ENCODE measurements at places on chromosomes 7 and 10. TPM values are rescaled to one million over a fixed set of nuclear protein-coding genes. Genes with fewer than 3 reads are reported as not detected.

Gene GIMAP8
- not detected for total RNA-seq

Gene NUTM2A
- total RNA-seq = not detected

Gene PNPLA8
- 17.0 TPM for total RNA-seq

Gene MEOX2
- total RNA-seq = not detected

Gene ASIC3
- 0.62 TPM for total RNA-seq

Gene STEAP4
- total RNA-seq = not detected

Gene SGCE
- total RNA-seq = 61.4 TPM

Gene GPC2
- 1.0 TPM for total RNA-seq

Gene HTR5A
- total RNA-seq = not detected

Gene SPDYE11
- total RNA-seq = not detected

Gene LIPM
- total RNA-seq = not detected

Gene NME8
- total RNA-seq = not detected

Gene CPXM2
- total RNA-seq = not detected

Gene EPO
- not detected for total RNA-seq

Gene ZNF277
- 12.2 TPM for total RNA-seq

Gene ZNF503
- total RNA-seq = 9.3 TPM

Gene KIF20B
- 15.4 TPM for total RNA-seq

Gene PGAM2
- total RNA-seq = 0.50 TPM

Gene ZNF804B
- total RNA-seq = not detected

Gene NODAL
- total RNA-seq = not detected

Gene DDC
- total RNA-seq = not detected

Gene ZMYND11
- 56.4 TPM for total RNA-seq

Gene CYP2W1
- total RNA-seq = not detected

Gene ZNF800
- 24.3 TPM for total RNA-seq

Gene TMEM140
- total RNA-seq = 0.83 TPM

Gene UNC5B
- 10.3 TPM for total RNA-seq

Gene TUBB8
- total RNA-seq = not detected

Gene APBB1IP
- 37.6 TPM for total RNA-seq

Gene ZP3
- 26.8 TPM for total RNA-seq

Gene RGR
- not detected for total RNA-seq

Gene ERVW-1
- not detected for total RNA-seq

Gene ARMS2
- not detected for total RNA-seq

Gene MOGAT3
- total RNA-seq = not detected
